Fibroblast of the aortic adventitia (primary cell): ENCODE measurements at places on chromosomes 7 and 10. TPM values are rescaled to one million over a fixed set of nuclear protein-coding genes. Genes with fewer than 3 reads are reported as not detected.

The MSMB gene
- not detected in 2 replicates for total RNA-seq

The C10orf53 gene
- total RNA-seq: not detected in 2 replicates

The TYW1B gene
- 0.99 and 1.9 TPM in 2 replicates for total RNA-seq

The ASB10 gene
- total RNA-seq: not detected in 2 replicates

The INHBA gene
- total RNA-seq: 14.7 and 20.0 TPM in 2 replicates

The SFMBT2 gene
- total RNA-seq: 0.25 and 2.0 TPM in 2 replicates

The DRGX gene
- not detected in 2 replicates for total RNA-seq

The CYP17A1 gene
- total RNA-seq: not detected in 2 replicates

The RBP3 gene
- total RNA-seq: not detected in 2 replicates

The LRMDA gene
- 3.6 and 6.3 TPM in 2 replicates for total RNA-seq

The COL17A1 gene
- 2.0 and 2.3 TPM in 2 replicates for total RNA-seq

The NUTM2A gene
- 0.33 TPM in 1 of 2 replicates, not detected in the other for total RNA-seq

The JAKMIP3 gene
- 0.09 and 1.1 TPM in 2 replicates for total RNA-seq

The CALHM3 gene
- total RNA-seq: not detected in 2 replicates

The ZNF680 gene
- total RNA-seq: 14.6 and 20.4 TPM in 2 replicates

The TRIM73 gene
- total RNA-seq: 0.18 and 1.6 TPM in 2 replicates

GRCh38 chr7:144410441-144410840 is 6.9 kb upstream of the NOBOX start:
- no peak for DNase-seq

- DNase-seq: peak; percentile 76
These were observed 46.6 kb upstream of the GRID1 start for GRCh38 chr10:86413046-86413728.

DNA sequence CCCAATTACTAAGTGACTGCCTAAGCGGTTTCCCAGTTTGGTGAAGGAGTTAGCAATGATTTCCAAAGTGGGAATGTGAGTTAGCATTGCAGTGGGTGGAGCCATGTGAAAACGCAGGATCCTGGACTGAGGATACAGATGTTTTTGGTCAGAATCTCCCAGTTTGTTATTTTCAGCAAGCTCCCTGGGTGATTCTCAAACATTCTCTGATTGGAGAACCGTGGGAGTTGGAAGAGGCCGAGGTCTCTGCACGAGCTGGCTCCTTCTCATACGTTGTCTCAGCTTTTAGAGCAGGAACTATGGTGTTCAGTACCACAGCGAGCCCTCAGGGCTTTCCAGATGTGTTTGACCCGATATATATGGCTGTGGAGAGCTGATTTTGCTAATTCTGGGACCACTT is 396.5 kb upstream of the NPVF start:
- DNase-seq: no peak

DNA sequence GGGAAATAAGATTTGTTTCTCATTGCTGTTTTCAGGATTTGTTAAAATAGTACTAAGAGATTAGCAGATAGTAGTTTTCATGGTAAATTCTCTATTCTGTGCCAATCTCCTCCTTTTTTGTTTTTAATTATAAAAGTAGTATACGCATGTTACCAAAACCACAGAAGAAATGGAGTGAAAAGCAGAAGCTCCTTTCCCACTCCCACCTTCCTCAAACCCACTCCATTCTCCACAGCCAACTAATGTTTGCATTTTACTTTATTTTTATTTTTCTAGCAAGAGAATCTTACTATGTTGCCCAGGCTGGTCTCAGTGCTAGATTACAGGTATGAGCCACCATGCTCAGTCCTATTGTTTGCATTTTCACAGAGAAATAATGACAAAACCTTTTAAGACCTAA is 4.5 kb upstream of the LRMDA start:
- DNase-seq: no peak

DNA sequence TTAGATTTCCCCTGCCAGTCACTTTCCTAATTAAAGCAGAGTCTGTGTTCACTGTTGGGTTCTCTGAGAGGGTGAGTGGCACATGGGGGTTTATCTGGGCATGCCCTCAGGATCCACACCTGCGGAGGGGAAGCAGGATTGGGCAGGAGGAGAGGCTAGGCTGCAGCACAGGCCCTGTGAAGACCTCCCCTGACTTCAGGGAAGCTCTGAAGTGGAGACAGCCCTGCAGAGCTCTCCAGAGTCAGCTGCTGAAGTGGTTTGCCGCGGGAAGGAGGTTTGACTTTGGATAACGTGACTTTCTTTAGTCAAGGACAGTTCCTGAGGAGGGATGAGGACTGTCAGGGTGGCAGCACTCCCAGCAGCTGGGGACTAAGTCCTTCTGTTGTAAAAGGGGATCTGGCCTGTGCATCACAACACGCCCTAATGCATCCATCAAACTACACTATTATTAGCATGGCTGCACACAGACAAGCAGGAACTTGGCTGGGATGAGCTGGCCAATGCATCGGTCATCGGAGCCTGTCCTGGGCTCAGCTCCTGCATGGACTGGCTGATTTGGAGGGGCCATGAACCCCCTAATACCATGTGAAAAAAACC is 50.9 kb upstream of the LEP start:
- DNase-seq: no peak

DNA sequence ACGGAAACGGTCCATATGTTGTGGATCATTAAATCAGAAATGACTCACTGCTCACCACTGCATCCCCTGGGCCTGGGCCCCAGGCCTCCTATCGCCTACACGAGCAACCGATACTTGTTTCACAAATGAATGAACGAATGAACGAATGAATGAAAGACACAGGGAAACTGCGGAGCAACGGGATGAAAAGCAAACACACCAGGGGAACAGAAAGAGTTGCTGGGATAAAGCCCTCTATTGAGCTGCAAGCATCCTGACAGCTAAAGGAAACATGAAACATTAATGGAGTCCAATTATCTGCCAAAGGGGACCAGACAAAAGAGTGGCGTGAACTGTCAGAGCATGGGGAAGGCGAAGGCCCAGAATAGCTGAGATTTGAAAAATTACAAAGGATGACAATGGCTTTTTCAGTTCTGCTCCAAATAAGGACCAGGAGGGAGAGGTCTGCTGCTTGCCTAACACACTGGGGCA is 92.1 kb downstream of the GRB10 start:
- DNase-seq: no peak

DNA sequence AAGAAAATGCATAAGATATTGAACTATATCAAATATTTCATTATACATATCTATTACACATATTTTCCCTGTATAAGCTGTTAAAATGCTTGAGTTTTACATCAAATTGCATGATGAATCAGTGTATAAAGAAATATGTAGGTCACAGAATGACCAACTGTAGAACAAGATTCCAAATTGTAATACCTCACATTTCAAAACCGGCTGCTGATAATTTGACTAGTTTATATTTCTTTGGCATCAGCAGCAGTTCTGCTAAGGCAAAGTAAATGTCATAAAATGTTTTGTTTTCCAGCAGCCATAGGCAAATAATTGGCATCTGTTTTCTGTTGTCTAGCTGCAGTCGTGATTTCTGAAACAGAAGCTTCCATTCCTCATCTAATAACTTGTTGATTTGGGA is 633.9 kb downstream of the ARL4A start:
- peak; percentile 14 for DNase-seq

DNA sequence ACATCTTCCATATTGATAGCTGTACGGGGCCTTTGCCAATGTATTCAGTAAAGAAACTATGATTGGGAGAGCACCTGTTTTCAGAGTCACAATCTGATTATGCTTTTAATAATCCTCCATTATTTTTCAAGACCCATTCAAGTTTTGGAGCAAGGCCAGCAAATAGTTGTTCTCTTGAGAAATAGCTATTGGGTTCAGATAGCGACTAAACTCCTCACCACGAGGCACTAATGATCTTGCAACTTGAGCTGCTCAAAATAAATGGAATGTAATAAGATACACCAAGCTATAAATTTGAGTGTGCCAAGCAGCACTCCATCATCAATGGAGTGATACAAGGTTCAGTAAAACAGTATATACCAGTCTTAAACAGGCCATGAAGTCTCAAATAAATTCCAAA is 7.4 kb upstream of the MALRD1 start:
- no peak for DNase-seq

- no peak for DNase-seq
These were observed 79.9 kb downstream of the ARHGAP21 start for GRCh38 chr10:24643679-24644209.

GRCh38 chr7:127418459-127418858 is 26.0 kb upstream of the ZNF800 start:
- DNase-seq: no peak

DNA sequence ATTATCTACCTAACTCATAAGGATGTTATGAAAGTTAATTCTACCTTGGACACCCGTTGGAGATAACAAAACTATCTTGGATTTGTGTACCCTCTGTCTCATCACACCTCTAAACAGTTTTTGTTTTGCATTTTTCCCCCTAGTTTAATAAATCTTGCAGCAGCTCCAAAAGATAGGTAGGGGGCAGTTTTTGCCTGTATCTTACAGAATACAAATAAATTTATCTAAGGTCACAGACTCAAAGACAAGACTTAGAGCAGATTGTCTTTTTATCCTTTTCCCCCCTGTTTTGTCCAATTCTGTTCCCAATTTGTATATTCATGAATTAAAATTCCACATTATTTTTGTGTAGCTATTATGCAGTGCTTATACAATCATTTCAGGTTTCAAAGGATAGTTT is 5.0 kb upstream of the SORCS1 start:
- DNase-seq: no peak

DNA sequence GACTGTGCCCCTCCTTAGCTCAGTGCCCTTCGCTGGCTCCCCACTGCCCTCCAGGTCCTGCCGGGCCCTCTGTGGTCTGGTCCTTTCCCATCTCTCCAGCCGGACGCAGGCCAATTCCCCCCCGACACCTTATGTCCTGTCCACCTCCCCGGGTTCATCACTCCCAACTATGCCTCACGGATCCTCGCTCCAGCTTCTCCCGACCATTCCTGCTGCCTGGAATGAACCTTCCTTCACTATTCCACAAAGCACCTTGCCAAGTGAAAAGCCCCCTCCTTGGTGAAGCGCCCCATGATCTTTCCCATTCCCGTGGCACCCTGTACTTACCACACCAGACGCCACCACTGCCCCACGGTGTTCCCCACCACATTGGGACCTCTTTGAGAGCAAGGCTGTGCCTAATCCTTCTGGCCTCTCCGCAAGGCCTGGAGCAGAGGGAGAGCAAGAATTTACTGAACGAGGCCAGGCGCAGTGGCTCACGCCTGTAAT is 47.2 kb downstream of the TMEM270 start:
- DNase-seq: no peak

DNA sequence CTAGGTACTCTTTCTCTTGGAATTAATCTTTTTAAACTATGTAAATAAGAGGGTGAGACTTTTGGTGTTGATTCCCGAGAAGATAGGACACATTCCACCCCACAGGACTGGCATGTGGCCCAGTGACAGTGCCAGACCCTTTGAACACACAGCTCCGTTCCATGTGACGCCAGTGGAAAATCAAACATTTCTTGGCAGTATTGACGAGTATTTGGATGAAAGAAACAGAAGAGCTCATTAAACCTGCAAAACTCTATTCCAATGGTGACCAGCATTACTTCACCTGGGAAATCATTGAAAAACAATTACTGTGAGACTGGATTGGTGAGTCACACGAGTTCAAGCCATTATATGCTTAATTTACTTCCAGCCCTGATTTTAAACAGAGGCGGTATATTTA is 25.8 kb downstream of the AKR1E2 start:
- DNase-seq: peak; percentile 46

- DNase-seq: no peak
These were observed 62.1 kb upstream of the NCAPG2 start for GRCh38 chr7:158766570-158767281.

DNA sequence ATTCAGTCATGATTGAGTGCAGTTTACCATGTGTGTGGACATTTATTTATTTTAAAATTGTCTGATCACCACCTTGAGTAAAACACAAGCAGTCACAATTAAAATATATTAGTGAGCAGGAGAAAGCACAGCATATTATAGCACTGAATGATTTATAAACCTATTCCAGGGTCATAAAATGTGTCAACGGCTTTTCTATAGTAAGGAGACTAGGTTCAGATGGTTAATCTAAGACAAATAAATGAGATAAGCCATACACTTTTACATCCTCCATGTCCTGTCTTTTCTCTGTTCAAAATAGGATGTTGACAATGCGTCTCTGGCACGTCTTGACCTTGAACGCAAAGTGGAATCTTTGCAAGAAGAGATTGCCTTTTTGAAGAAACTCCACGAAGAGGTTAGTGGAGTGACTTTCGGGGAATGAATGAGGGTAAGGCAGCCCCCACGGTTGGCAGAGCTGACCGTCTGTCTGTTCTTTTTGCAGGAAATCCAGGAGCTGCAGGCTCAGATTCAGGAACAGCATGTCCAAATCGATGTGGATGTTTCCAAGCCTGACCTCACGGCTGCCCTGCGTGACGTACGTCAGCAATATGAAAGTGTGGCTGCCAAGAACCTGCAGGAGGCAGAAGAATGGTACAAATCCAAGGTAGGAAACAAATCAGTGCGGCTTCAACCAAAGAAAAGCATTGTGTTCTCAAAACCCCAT is 5.4 kb downstream of the VIM start:
- peak; percentile 59 for DNase-seq

DNA sequence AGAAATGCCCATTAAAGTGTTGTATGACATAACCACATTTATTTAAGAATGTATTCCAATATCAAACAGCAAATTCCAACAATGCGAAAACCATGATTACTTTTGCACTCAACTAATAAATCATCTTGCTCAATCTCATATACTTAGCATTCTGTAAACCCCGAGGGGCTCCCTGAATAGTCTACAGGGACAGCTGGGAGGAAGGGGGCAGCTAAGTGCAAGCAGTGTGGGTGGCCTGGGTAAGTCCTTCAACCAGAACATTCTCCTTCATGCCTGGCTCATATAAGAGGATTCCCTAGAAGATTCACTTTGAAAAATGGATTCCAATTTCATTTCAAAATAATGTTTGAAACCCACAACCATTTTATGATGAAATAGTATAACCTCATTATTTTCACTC is 355.5 kb downstream of the CDC14C start:
- DNase-seq: no peak

- DNase-seq: no peak
These were observed 1.8 kb downstream of the HOXA10 start for GRCh38 chr7:27172315-27172774.

DNA sequence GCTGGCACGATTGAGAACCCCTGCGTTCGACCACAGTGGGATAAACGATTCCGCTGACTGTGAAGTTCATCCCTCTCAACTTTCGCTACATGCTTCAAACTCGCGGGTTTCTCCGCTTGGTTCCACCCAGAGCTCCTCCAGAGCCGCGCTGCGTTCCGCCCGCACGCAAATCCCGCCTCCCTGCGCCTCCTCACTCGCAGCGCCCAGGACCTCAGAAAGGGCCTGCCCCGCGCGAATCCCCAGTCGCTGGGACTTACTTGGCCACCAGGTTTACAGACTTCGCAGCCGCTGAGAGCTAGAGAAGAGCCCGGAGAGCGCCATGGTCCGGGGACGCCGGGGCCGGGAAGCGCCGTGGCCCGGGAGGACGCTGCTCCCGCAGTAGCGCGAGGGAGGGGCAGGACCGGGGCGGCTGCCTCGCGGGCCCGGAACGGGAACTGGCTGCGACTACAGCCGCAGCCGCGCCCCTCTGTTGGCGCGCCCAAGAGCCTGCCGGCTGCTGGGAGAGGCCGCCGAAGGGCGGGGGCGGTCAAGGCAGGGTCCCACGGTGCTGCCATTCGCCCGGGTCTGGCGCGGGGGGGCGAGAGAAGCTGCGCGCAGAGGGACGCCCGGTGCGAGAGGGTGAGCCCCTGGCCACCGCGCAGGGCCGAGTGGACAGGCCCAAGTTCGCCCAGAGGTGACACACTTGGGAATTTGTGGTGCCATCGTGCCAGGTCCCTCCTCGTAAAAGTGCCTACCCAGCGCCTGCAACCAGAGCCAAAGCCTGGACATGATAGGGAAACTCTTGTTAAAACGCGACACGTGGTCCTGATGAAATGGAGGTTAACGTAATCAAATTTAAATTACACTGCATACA is at the start of gene NOD1:
NOD1 (minus strand) TSS at position 436 of the 853 bp plus-strand sequence. CDS start 21,863 bp downstream, outside the sequence.
- peak; percentile 72 for DNase-seq

GRCh38 chr10:3197348-3198003 is 24.9 kb upstream of the PITRM1 start:
- DNase-seq: peak; percentile 82
